ENCODE measurements at places on chromosomes 7 and 10. TPM values are rescaled to one million over a fixed set of nuclear protein-coding genes. Genes with fewer than 3 reads are reported as not detected.

Gene SH2D4B
- 0.07 TPM for total RNA-seq

Gene MXI1
- 47.1 TPM for total RNA-seq

Gene TMEM213
- not detected for total RNA-seq

Gene GJD4
- total RNA-seq: 0.10 TPM

Gene CTAGE6
- 1.1 TPM for total RNA-seq

Data from smooth muscle cell of the pulmonary artery (primary cell).